Kidney tubule cell (primary cell): ENCODE measurements at places on chromosomes 3 and 15.

GRCh38 chr15:35078221-35078915, 6.7 kb downstream of the NANOGP8 start:
- peak; percentile 64 for DNase-seq

DNA sequence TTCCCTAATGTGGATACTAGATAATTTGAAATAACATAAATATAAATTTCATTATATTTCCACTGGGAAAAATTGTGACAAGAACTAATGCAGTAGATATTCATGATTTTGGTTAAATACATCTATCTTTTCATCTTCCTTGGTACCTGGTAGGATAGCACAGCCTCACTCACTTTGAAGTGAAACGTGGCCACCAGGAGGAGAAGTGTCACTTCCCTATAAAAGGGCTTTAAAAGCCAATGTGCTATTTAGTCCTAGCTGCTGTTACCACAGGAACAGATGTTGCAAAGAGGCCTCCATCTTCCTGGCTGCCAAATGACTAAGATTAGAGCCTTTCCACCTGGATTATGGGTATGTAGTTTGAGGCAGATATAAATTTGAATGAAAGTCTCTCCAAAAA, 140.0 kb downstream of the PLOD2 start:
- DNase-seq: no peak

GRCh38 chr15:67839499-67839928, 331 bp downstream of the RNU6-1 start:
- DNase-seq: peak; percentile 69

DNA sequence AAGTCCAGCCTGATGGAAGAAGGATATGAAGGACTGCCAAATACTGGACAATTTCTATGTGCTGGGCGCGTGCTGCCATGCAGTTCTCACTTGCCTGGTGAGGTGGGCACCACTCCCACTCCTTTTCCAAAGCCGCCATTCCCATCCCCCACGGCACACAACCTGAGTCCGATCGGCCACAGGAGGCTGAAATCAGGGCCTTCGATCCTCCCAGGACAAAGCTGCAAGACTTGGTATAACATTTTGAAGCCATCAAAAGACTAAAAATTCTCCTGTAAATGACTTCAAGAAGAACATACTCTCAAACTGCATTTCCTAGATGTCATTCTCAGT, 3.1 kb upstream of the MAP6D1 start:
- DNase-seq: no peak

DNA sequence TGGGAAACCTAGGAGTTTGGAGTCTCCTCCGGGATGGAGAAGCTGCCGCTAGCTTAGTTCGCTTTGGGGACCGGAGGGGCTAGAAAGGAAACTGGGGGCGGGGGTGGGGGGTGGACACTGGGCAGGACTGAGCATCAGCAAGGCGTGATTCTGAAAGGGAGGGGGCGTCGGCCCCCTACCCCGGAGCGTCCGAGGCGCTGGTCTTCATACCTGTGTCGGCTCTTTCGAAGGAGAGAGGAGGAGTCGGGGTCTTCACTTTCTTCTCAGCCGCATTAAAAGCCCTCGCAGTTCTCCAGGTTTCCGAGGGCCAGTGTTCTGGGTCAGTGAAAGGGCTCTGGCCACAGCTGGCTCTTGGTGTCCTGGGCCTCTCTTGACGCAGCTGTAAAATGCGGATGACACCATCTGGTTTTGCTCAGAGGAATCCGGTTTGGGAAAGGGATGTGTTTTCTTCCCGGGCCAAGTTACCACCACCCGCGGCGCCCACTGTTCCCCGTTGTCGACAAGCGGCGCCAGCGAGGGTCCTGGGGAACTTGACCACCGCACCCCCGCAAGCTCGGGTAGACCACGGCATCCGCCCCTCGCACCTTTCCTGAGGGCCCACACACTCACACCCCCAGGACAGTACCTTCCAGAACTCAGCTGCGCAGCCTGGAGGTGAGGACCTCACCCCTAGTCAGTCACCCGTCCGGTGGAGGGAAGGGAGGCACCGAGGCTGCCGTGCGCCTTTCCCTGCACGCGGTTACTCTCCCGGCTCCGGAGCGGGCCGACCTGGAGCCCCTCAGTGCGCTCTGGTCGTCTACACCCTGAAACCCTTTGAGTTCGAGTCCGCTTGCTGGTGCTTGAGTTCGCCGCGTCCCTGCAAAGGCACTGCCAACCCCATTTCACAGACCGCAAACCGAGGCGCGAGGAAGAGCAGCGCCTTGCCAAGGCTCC, 660 bp downstream of the CCK start:
- no peak for DNase-seq

DNA sequence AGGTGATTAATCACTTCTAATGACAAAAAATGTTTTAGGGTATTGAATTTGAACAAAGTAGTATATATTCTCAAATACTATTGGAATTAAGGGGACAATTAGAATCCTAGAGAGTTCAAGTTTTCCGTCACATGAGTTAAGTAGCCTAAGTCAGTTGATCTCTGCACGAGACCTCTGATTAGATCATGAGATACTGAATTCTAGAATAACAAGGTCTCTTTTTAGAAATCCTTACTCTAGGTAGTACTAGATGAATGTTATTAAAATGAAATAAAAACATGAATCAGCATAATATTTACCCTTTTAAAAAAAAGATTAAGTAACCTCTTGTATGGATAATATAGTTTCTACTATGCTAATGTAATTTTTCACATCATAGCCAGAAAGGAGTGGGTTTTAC, 43.4 kb downstream of the MYO5A start:
- DNase-seq: no peak

DNA sequence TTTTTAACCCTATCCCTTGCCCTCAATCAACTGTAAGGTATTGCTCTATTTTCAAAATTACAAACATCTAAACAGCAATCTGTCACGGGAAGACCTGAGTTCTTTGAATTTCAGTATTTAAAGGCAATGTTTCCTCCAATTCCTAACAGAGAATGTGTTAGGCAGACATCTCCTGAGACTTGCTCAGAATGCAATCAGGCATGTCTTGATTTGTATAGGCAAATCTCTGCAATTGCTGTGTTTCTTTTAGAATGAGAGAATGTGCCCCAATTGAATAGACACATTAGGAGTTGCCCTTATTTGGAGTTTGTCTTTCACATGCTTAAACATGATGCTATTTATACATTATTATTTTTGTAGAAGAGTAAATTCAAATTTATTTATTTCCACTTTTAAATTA, 205.6 kb downstream of the CADM2 start:
- no peak for DNase-seq

- no peak for DNase-seq
Measured at GRCh38 chr3:52315977-52316764, at the start of gene DNAH1. Gene DNAH1 (plus strand): TSS chr3:52316319. CDS start chr3:52322443, 6,124 bp downstream.

- DNase-seq: no peak
Measured at GRCh38 chr15:87645723-87646122, 610.8 kb downstream of the NTRK3 start.

- peak; percentile 77 for DNase-seq
Measured at GRCh38 chr15:36612063-36612788, 32.8 kb downstream of the CDIN1 start.

GRCh38 chr15:44535523-44536301, 1.2 kb upstream of the EIF3J start:
- peak; percentile 60 for DNase-seq
